ENCODE measurements at places on chromosomes 7 and 10.

DNA sequence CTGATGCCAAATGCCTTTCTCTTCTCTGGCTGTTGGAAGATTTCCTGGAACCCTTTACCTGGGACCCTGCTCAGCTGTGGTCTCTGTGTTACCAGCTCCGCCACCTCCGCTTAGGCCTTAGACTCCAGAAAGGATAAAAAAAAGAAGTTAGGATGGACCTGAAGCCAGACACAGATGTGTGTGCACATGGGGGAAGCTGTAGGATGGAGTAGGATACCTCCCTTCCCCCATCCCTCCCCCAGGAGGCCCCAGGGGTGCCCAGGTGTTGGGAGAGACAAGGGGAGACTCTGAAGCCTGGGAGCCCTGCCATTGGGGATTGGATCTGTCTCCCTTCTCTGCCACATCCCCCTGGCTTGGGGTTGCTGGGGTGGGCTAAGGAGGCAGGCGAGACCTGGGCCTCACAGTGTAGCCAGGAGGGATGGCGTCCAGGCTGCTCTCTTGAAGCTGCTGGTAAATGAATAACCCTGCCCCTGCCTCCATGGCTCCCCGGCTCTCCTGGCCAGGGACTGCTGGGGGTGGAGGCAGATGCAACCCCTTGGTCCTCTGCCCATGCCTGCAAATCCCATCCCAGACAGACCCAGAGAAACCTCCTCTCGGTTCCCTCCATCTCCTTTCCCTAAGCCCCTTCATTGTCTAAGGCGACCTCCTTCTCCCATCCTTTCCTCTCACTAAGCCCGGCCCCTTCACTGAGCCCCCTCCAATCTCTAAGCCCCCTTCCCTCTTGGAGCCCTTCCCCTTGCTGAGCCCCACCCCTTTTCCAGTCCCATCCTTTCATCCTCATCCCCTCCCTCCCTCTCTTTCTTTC is 8.0 kb downstream of the CLDN3 start:
- no peak for DNase-seq

- DNase-seq: no peak
Observed at GRCh38 chr10:44948642-44949041, 11.0 kb upstream of the RASSF4 start.

DNA sequence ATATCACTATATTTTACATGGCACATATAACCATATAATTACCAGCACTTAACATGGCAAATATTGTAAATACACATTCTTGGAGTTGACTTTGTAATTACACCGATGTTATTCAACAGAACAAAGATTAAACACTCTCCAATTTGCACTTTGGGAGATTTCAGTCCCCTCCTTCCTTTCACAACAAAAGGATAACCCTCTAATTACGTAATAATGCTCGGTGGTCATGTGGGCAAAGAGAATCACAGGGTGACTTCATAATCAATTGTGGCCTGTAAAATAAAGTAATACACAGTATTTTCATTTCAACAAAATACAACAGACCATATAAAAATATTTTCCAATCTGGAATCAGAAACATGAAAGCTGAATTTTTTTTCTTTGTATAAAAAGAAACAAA is 73.2 kb downstream of the RHOBTB1 start:
- DNase-seq: no peak

GRCh38 chr7:139655305-139655704 is 122.5 kb downstream of the HIPK2 start:
- no peak for DNase-seq

GRCh38 chr7:151844071-151844824 is 32.7 kb downstream of the PRKAG2 start:
- no peak for DNase-seq

GRCh38 chr7:101927802-101928201 is 110.4 kb downstream of the CUX1 start:
- DNase-seq: no peak

- no peak for DNase-seq
Observed at GRCh38 chr7:101743995-101744360, 73.4 kb upstream of the CUX1 start.

DNA sequence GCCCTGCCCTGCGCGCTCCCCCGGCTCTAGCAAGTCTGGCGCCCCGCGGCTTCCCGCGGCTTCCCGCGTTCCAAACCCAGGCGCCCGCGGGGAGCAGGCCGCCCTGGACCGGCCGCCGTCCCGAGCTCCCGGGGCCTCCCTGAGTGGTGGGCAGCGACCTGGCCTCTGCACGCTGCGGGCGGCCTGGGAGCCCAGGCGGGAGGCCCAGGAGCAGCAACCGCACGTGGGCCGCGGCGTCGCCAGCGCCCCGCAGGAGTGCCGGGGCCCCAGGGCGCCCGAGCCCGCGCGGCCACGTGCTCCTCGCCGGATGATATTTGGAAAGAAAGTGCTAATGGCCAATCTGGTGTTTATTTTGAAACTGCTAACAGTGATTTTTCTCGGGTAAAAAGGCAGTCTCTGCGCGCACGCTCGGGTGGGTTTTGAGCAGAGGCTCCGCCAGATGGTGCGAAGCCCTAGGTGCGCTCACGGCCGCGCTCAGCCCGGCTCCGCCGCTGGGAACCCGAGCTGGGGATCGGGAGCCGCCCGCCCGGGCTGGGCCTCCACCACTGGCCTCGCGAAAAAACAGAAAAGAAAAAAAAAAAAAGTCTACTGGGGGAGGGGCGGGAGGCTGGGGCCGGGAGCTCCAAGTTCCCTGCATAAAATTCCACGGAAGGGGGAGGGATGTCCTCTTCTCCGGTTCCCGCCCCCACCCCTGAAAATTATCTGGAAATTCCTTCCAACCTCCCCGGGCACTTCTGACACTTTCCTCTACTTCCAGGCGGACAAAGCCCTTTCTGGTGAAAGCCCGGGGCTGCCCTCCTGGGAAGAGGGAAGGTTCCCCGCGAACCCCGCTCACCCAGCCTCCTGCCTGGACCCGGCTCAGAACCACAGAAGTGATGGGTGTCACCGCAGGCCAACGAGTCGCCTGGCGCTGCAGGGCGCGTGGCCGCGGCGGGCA is 4.3 kb downstream of the EBF3 start:
- no peak for DNase-seq

Measured in stimulated activated CD8-positive, alpha-beta memory T cell treated with anti-CD3 and anti-CD28 coated beads, Interleukin-15, amount 100 ng/mL, for 24 hours (primary cell).